ENCODE measurements at places on chromosomes 3 and 15.

DNA sequence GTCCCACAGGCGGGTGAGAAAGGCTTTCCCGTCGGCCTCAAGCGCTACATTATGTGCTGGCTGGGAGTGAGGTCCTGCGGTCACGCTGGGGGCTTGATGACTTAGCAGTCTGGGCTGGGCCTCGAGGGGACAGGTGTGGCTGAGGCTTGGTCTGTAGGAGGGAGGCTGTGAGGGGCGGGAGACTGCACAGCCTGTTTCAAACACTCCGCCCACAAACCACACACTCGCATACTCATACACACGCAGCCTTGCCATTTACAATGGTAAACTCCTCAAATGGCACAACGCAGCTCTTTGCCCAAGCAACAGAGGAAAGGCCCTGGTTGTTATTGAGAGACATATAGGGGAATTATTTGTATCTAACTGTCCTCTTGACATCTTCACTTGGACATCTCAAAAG lies 32.4 kb upstream of the RASGRF1 start:
- no peak for DNase-seq

DNA sequence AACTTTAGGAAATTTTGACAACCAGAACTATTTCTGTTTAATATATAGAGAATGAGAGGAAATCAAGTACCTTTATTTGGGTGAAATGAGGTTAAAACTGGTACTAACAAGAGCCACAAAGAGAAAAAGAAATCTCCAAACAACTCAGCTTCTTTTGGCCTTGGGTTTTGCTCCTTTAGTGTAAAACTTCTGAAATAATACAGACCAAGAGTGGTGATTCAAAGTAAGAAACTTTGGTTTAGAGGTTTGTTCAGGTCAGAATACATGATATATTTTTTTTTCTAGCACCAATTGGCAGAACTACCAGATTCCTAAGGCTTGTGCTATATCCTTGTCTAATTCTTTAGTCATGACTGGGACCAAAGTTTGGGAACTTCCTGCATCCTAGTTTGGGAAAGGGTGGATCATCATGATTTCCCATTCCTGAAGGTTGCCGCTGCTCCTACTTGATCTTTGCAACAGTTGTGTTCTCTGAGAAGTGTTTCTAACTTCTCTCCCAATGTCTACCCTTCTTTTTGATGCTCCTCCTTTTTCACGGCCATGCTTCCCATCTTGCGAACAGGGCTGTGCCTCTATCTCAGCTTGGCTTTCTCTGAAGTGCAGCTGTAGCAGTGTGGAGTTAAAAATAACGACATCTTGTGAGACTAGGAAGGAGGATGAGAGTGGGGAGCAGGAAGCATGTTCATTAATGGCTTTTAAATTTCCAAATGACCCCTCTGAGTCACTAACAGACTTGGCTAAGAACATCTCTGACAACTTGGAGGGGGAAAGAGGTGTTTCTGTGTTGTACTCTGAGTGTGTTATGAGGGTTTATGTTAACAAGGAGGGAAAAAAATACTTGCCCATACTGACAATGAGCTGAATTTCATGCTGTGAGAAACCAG lies 87.7 kb downstream of the KCNAB1 start:
- no peak for DNase-seq

GRCh38 chr15:55513152-55513551 lies 5.1 kb upstream of the DNAAF4 start:
- no peak for DNase-seq

DNA sequence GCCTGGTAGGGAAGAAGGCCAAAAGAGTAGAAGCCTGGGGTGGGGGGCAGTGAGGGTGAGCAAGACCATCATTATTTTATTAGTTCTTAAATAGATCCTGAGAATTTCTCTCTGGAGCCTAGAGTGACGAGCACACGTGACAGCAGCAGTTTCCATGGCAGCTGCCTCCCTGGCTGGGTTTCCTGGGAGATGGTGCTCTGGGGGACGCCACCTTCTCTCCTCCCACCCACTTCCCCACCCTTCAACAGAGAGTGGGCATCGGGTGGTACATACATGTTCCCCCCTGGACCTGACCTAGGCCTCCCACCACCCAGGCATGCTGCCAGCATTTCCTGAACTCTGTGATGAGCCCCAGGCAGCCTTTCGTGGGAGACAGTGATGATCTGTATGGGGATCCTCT lies 12.9 kb downstream of the CELF6 start:
- DNase-seq = no peak

DNA sequence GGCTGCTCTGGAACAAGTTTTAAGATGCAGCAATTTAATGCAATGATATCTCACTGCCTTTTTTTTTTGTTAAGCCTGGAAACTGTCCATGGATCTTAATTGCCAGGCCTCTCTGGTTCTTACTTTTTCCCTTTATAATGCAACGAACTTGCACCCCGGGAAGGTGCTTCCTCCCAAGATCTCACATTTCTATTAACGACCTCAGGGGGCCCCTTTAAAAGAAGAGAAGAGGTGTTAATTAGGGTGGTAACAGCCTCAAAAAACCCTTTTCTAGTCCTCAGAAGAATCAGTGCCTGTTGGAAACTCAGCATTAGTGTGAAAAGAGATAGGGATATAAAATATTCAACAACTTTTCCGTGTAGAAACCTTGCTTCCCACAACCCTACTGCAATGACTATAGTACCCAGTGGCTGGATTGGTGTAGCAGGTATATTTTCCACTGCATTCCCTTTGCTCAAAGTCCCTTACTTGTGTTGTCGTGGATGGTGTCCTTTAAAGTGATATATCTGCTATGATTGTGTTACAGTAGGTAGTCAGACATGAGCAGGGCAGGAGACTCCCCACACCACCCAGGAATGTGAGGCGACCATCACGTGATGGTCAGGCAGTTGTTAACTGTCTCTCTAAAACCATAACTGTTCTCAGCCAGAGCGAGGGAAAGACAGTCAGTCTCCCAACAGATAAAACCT lies 121.8 kb downstream of the CTNNB1 start:
- no peak for DNase-seq

DNA sequence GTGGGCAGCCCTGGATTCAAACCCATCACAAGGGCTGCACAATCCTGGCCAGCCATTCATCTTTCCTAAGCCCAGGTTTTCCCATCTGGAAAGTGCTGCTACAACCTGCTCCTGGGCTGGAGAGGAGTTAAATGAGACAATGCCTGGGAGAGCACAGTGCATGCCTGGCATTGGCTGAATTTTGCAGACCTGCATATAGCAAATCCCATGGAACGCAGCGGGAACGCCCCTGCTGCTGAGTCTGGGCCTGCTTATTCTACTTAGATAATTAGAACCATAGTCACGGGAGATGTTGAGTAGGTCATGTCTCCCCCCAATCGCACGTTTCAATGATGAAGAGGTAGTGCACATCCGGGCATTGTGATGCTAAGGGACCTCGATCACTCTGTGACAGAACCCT lies 46.6 kb downstream of the ABTB1 start:
- no peak for DNase-seq

DNA sequence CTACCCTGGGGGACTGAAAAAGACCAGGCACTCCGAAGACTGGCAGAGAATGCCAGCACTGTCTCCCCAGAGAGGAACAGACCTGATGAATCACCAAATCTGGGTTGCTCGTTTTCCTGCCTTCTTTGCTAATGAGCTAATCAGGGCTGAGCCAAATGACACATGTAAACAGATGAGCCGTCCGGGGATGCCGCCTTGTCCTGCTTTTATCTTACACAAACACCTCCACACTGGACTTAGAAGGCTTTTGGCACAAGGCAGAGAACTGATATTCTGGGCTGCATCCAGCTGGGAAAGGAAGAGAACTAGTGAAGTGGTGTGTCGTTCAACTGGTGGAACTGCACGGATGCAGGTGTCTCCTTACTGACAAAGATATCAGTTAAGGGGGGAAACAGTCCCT lies 88.1 kb downstream of the MECOM start:
- DNase-seq = no peak

- DNase-seq = no peak
Measured at GRCh38 chr3:138334608-138335007, 5.0 kb upstream of the NME9 start.

- DNase-seq = no peak
Measured at GRCh38 chr3:142588703-142589102, 7.5 kb upstream of the PLS1 start.

DNA sequence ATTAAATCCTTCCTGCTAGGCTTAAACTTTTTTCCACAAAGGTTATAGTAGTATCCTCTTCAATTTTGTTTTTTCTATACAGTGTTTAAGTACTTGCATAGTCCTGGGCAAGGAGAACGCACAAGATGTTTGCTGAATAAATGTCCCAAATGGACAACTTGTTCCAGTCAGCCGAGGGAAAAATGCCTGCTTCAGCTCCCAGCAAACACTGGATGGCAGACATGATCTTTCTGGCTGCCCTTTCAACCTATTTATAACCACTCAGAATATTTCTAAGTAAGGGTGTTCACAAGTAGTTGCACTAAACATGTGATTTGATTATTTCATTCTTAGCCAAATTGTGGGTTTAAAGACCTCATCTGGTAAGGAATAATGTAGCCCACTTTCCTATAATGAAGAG lies 29.8 kb downstream of the GNB4 start:
- DNase-seq = no peak

DNA sequence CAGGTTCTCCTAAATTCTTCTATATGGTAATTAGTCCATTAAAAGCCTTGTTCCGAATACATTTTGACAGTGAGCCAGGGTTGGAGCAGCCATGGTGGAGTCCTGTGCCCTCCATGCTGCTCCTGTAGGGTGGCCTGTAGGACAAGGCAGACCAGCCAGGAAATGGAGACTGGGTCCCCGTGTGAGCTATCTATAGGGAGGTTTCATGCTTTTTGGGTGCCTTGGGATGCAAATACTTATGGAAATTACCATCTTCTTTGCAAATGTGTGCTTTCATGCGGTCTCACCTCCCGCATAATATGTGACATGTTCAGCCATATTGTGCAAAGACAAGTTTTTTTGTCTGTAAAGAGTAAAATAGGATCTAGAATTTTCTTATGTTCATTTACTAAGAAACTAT lies 58.0 kb upstream of the FURIN start:
- DNase-seq = no peak

- DNase-seq = no peak
Measured at GRCh38 chr3:142296507-142296906, 71.1 kb upstream of the GK5 start.

GRCh38 chr15:33533197-33533596 lies 222.4 kb downstream of the RYR3 start:
- DNase-seq = no peak

All from fibroblast of skin of left quadriceps (primary cell).